Cortex of kidney (tissue), 1 donor: ENCODE measurements at places on chromosomes 4 and X.

GRCh38 chr4:112073181-112073580, 72.1 kb upstream of the FAM241A start:
- DNase-seq: no peak

DNA sequence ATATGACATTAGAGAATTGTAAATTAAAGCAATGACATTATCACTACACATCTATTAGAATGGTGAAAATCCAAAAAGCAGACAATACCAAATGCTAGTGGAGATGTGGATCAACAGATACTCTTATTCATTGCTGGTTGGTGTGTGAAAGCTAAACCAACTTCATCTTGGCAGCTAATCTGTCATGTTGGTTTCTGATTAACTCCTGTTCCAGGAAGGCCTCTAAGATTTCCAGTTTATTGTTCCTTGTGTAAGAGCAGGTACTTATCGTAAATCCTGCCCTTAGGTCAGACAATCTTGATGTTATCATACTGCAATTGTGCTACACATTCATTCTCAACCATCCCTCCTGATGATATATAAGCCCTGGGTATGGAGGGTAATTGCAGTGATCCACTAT, 809.0 kb upstream of the DIAPH2 start:
- no peak for DNase-seq

- DNase-seq: no peak
These were observed 39.3 kb downstream of the RTL3 start for GRCh38 chrX:78619834-78620233.

- no peak for DNase-seq
These were observed 108.0 kb upstream of the TLL1 start for GRCh38 chr4:165765053-165765452.

GRCh38 chr4:5661237-5661636, 47.1 kb downstream of the EVC2 start:
- DNase-seq: no peak

- no peak for DNase-seq
These were observed 8.5 kb upstream of the TMPRSS11D start for GRCh38 chr4:67892253-67892652.

GRCh38 chr4:11228530-11228929, 200.2 kb downstream of the HS3ST1 start:
- no peak for DNase-seq

DNA sequence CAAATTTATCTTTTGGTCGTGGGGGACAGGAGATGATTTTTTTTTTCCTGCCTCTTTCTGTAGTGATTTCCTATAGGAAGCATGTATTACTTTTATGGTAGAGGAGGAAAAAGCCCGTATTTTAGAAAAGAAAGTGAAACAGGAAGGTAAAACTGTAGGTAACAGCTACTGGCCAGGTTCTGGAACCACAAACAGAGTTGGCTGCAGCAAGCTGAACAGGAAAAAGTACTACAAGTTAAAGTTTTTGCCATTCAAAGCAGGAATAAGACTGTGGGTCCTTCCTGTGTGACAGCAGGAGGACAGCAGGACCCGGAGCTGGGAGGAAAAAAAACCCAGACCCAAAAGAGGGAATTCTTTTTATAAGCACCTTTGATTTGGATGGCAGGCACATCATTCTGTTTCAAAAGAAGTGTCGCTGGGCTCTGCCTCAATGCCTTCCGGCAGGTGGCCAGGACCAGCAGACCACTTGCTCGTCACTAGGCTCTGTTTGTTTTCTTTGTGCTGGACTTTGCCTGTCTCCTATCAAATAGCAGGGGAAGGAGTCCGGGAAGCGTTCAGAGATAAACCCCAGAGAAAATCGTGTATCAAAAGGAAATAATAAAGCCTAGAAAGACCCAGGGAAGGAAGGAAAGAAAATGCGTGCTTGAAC, 277.9 kb downstream of the ADGRA3 start:
- DNase-seq: no peak

- DNase-seq: no peak
These were observed 99.2 kb upstream of the RAB40AL start for GRCh38 chrX:102837847-102838246.

DNA sequence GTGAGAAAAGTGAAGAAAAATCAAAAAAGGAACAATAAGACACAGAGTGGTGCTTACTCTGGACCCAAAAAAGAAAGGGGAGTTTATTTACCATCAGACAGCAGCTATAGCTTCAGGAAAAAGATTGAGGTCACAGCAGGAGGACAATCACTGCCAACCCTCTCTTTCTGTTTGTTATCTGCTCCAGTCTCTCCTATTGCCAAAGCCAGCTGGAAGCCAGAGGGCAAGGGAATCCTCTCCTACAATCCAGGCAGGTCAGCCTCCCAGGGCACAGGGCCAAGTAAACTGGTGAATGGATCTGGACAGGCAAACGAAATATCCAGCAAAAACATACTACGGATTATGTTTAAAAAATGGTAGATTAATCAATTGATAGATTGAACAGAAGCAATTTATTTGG, 306.9 kb upstream of the SLIT2 start:
- DNase-seq: no peak

DNA sequence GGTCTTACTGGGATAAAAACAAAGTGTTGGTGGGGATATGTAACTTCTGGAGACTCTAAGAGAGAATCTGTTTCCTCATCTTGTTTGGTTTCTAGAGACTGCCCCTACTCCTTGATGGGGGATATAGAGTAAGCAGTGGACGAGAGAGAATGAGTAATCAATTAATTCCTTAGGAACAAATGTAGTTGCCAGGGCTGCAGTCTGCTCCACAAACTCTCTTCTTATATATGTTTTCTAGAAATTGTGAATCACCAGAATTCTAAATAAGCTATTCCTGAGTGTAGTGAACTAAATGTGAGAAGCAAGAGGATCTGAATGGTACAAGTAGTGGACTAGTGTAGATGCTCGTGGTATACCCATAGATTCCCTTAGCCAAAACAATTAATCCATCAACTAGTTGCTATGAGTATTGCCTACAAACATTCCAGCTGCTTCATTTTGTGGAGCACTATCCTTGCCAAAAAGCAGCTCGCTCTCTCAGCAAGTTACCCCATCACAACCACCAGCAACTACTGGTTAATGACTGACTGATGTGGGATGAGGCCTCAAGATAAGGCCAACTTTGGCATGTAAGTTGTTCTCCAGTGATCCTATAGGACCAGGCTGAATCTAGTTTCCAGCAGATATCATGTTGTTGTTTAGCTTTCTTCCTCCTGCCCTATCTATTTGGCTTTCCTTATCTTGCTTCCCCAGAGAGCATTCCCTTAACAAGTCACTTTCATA, 273.0 kb downstream of the SLC7A11 start:
- DNase-seq: no peak

GRCh38 chrX:102723456-102723855, 2.9 kb downstream of the GPRASP3 start:
- no peak for DNase-seq

- no peak for DNase-seq
These were observed 172.4 kb downstream of the PDGFC start for GRCh38 chr4:156799121-156799589.

DNA sequence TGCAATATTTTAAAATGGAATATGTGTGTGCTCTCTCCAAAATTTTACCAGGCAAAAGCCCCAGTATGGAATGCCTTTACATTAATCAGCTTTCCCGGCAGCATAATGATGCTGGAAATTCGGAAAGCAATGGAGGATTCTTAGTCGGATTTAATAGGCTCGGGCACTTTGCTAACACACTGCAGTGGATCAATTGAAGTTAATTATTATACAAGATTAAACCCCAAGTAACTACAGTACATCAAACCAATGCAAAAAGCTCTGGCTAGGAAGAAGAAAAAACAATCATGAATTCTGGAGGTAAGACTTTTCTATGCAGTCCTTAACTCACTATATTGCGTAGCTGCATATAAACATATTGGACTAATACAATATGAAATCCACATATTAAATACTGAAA, 43.6 kb upstream of the GRIA3 start:
- no peak for DNase-seq

GRCh38 chr4:3228881-3229280, 20.1 kb upstream of the MSANTD1 start:
- no peak for DNase-seq

GRCh38 chr4:37665333-37666320, 20.5 kb downstream of the RELL1 start:
- no peak for DNase-seq

DNA sequence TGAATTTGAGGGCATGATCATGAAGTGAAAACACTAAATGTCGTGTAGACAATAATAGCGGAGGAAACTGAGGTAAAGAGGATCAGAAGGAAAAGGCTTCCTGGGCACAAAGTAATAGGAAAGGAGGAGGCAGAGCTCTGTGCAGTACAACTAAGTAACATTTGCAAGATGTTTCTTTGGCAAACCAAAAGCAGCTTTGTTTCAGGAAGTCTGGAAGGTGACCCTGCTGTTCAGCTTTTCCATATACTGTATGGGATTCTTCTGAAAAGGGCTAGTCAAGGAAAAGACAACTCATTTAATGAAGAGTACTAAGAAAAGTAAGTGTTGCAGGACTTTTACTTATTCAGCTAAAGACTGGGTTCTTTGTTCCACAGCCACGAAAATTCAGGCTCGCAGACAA, 463.1 kb downstream of the PCDH7 start:
- DNase-seq: no peak

GRCh38 chr4:77065382-77065781, 10.4 kb downstream of the CCNI start:
- DNase-seq: no peak

GRCh38 chr4:139457318-139457717, 3.4 kb downstream of the RAB33B start:
- no peak for DNase-seq

DNA sequence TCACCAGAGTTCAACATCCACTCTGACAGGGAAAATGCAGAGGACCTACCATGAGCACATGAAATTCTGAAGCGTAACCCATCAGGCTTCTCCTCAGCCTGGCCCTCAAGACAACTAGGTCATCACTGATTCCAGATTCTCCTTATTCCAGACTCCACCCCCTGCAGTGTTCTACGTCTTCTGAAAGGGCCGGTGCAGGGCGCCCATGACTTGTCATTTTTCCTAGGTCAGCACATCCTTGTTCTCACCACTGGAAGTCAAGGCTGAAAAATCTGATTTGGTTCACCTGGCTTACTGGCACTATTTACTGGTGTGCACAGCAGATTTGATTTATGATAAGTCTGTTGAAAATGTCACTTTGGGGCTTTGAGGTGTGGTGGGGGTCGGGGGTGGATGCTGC, 140.9 kb upstream of the KLF3 start:
- no peak for DNase-seq

DNA sequence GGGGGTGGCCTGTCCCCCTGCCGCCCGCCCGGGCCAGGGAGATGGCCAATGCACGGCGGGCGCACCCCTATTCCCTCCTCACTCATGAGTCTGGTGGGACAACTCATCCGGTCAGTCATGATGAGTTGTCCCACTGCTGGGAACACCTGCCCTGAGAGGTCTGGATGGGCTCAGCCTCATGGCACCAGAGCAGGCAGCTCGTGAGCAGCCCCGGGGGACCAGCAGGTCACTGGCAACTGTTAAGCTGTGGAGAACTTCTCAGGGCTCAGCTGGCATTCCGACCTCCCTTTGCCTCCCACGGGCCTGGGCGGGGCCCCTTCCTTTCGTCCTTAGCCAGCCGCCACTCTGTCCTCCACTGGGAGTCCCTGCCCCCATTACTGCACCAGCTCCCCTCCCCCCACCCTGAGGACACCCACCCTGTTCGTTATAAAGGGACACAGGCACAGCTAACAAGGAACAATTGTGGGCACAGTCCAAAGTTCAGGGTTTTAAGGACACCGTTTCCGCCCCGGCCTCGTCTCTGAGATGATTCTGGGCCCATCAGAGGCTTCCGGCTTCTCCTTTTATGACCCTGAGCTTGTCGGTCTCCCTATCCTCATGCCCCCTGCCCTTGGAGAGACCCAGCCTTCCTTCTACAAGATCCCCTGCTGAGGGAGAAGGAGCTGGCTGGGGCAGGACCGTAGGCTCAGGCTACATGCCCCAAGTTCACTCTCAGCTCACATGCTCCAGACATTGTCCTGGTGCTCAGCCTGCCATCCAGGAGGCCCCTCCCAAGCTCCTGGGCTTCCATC, 14.6 kb upstream of the KIAA0232 start:
- DNase-seq: no peak

DNA sequence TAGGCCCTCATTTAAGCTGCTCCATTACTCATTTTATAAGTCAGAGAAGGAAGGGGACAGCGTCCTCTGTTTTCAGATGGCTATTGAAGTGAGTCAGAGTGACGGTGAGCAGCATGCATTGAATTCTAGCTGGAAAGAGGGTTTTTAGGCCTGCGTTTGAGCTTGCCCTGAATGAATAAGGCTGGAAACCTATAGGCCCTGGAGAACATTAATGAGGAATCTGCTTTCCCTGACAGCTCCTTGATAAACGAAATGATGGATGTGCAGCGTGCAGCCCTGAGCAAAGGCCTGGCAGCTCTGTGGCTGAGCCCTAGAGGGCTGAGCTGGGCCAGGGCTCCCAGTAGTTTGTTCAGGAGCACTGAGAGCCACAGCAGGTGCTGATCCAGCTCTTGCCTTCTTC, 33.4 kb downstream of the TBL1X start:
- no peak for DNase-seq

GRCh38 chr4:63049726-63050125, 1359.5 kb downstream of the TECRL start:
- DNase-seq: no peak

- no peak for DNase-seq
These were observed 113.6 kb downstream of the NFKB1 start for GRCh38 chr4:102614801-102615200.

DNA sequence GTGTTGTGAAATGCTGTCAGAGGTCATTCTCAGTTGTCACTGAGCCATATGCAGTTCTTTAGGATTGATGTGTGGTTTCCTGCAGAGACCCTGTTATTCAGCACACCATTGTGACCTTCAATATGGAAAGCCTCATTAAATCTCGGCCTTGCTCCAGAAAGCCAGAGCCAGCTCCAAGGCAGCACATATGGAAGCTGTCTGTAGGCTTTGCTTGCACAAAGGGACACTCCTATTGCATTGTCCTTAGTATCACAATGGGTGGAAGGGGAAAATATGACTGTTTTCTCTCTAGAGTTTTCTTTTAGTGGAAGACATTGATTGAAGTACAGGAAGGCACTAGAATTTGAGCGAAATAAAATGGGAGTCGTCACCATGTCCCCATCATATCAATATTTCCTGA, 179.0 kb downstream of the CEP135 start:
- no peak for DNase-seq

- DNase-seq: no peak
These were observed 866.3 kb upstream of the PCDH7 start for GRCh38 chr4:29853833-29854232.

DNA sequence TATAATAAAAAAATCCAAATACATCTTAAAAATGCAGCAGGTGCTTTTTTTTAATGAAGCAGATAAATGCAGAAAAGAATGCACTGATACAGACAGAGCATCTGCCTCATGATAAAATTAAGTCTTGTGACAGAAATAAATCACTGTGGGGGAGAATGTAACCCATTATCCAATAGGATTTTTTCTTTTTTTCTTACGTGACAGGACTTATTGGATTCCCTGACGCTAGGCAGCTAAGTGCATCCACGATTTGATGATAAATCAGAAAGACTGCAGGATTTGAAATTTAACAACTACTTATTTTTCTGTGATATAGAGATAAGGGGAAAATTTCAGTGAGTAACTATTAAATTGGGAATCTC, 110.6 kb upstream of the PPARGC1A start:
- no peak for DNase-seq
